ENCODE measurements at places on chromosomes 1 and 21.

DNA sequence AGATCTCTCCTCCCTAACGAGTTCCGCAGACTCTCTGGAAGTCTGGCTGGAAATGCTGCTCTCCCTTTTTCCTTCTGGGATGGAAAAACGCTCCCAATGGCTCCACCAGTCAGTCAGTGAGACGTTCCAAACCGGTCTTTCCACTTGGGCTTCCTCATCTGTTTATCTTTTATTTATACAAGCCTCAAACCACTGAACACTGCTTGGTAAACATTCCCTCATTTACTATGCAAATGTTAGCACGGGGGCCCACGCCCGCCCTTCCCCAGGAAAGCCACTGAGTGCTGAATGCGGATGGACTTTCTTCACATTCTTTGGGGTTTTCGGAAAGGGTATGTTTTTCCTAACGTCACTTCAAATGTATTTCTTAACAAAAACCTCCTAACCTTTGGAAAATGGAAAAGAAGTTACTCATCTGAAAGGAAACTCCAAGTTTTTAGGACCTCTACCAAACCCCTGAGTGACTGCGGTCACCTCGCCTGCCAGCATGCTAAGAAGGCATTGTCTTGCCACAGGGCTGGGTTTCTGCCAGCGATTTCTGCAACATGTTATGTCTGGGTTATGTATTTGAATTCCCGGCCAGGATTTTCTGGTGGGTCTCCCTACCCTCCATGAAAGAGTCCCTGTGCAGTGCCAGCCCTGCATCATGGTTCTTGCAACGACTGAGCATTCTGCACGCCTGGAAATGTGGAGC, 14.0 kb upstream of the UMODL1 start:
- peak; percentile 91 for DNase-seq

- DNase-seq: no peak
Observed at GRCh38 chr1:164605254-164606091, 46.5 kb downstream of the PBX1 start.

GRCh38 chr1:200049810-200050209, 22.3 kb downstream of the NR5A2 start:
- DNase-seq: no peak

DNA sequence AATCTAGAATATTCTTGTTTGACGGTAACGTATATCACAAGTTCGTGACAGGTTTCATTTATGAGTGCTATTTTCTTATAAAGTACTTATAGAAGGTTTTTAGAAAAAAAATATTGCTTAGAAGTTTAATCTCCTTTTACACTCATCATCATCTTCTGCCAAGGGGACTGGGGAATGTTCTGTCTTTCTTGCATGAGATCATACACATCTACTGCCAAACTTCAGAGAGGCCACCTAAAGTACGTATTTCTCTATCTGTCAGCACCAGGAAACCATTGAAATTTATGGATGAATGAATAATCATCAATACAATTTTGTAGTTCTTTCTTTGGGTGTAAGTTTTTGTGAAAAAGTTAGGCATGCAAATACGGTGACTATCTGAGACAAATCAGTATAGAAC, 245.8 kb downstream of the SPATA17 start:
- DNase-seq: no peak

DNA sequence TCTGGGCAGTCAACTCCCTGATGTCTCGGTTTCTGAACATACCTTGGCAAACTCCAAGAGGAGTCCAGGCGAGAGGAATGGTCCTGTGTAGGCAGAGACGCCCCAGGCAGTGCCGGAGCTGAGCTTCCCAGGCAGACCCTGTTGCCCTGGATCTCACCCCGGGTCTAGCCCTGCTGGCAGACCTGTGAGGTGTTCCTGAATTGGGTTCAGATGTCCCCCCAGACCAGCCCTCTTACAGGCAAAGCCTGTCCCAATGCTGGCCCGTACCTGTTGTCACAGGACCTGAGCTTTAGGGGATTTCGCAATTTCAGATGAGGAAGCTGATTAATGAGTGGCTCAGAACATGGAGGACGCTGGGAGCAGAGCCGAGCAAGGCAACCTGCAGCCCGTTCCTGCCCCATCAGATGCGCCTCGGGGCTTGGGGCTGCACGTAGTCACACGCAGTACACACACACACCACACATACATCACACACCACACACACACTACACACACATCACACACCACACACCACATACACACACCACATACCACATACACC, 38.5 kb upstream of the PDE9A start:
- no peak for DNase-seq

- DNase-seq: no peak
Observed at GRCh38 chr1:79695138-79695537, 688.6 kb upstream of the ADGRL4 start.

GRCh38 chr1:215111916-215112315, 29.4 kb downstream of the KCNK2 start:
- no peak for DNase-seq

All from fibroblast of skin of back (primary cell).